Vagina (tissue), 2 donors: ENCODE measurements at places on chromosomes 11 and 22.

DNA sequence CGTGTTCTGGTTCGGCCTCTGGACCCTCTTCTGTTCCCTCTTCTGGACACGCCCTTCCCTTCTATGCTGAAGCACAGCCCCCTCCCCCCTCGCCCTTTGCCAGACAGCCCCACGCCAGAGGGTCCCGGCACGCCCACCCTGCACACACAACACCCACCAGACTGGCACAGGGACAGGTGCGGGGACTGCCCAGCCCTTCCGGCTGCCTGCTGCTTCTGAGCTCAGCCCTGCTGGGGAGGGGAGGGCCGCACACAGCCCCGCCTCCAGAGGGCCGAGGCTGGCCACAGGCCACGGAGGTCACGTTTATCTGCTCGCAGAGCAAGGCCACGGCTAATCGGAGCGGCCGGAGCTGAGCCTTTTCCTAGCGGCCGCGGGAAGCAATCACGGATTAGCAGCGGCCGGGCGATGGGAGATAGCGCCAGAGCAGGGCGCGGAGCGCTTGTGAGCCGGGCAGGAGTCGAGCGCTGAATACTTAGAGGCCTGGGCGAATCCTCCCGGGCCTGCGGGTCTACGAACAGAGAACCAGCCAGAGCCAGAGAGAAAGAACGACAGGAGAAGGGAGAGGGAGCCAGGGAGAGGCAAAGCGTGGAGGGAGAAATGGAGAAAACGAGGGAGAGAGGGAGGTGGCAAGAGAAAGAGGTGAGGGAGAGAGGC lies 21.5 kb downstream of the OTUB1 start:
- DNase-seq = no peak

GRCh38 chr11:102427068-102427467 lies 25.5 kb downstream of the TMEM123 start:
- DNase-seq = no peak

- no peak for DNase-seq
These were observed 72.3 kb downstream of the ARFGAP2 start for GRCh38 chr11:47104261-47104950.

GRCh38 chr11:131690362-131690761 lies 319.9 kb downstream of the NTM start:
- DNase-seq = no peak

DNA sequence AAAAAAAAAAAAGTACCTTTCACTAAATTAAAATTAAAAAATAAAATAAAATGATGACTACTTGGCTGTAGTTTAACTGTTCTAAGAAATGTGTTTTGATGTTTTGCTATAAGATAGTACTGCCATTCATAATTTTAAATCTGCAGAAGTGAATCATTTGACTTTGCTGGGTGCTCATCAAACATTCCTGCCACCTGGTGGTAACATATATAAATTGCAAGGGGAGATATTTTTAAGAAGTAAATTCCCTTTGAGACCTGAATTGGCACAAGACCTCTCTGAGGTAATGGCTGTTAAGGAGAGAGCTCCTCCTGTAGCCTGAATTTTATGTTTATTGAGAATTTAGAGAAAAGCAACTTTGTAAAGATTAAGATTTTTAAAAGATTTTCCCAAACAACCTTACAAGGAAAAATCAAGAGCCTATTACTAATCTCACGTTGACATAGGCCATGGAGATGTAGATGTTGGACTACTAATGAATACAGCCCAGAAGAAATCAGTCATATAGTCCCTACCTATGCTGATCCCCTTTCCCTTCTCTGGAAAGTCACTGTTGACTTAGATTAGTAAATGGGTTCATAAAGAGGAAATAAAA lies 11.9 kb upstream of the NARS2 start:
- no peak for DNase-seq

DNA sequence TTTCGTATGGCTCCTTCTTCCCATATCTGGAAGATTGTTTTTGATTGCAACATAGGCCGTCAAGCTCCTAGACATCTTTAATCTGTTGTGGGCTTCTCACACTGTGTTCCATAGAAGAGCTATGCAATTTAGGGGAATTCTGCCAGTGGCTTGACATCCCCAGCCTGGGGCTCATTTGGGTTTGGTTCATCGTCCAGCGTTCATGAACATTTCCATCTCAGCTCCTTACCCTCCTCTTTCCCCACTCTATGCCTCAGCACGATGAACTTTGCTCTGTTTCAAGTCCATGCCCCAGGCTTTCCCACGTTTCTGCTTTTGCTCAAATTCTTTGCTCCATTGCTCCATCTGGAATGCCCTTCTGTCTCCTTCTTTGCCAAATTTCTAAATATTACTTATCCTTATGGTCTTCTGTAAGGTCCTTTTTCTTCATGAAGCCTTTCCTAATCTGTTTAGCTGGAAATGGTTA lies 26.1 kb upstream of the CLMP start:
- no peak for DNase-seq

GRCh38 chr11:2738551-2739431 lies 39.0 kb upstream of the KCNQ1OT1 start:
- no peak for DNase-seq

DNA sequence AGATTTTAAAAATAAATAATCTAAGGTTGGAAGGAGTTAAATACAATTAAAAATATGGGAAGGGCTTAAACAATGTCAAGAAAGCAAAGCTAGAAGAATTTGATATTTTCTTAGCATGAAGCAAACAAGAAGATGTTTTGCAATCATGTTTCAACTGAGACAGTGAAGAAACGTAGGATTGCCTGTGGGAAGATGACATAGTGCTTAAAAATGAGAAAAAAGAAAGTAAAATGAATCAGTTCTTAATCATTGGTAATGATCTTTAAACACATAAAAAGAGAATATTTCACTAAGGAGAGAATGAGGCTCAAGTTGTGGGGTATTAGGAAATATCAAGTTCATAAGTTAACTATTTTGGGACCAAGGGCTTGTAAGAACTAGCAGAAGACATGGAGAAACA lies 855.0 kb downstream of the METTL15 start:
- DNase-seq = no peak

GRCh38 chr11:30326114-30326778 lies 3.3 kb downstream of the ARL14EP start:
- DNase-seq = no peak

DNA sequence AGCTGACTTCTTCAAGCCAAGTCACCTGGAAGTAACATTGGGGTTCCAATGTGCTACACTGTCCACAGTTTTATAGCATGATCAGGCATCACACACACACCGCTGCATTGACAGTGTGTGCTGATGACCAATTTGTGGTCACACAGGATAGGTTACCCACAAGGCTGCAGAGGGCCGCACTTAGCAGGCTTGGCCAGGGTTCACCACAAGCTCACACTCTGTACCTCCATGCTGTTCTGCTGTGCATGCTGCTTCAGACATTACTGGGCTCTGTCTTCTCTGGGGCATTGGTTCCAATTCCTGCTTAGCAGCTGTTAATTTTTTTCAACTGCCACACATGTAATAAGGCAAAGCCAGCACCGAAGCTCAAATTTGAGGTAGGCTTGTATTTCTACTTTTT lies 11.0 kb upstream of the NRIP3 start:
- no peak for DNase-seq

DNA sequence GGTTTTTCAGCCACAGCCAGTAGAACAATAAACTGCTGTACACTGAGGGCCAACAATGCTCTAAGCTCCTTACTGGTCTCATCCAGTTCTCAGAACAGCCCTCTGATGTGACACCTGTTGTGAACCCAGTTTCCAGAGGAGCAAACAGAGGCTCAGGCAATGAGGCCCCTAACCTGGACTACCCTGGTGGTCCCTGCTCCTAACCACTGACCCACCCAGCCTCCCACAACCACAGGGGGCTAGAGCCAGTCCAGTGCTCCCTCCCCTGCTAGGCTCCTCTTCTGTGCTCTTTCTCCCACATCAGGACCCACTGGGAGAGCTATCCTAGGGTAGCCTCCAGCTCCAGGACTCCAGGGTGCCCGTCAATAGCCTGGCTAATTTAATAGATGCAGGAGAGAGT lies 4.1 kb upstream of the SMARCB1 start:
- no peak for DNase-seq

- no peak for DNase-seq
These were observed 165.6 kb upstream of the DDI1 start for GRCh38 chr11:103870821-103871309.

DNA sequence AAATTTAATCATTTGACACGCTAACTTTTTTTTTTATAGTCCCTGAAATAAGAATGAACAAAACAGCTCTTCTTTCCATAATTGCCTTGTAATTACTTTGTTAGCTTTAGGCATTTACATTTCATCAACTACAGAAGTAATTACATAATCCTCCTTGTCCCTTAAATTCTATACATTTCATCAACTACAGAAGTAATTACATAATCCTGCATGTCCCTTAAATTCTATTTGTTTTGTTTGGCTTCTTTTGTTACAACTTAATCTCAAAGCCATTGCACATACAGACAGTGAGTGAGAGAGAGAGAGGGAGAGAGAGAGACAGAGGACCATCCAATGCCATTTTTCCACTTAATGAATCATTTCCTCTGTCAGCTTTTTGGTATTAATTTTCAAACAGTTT lies 873.2 kb downstream of the METTL15 start:
- no peak for DNase-seq

GRCh38 chr11:19281041-19281440 lies 40.3 kb upstream of the E2F8 start:
- DNase-seq = no peak

DNA sequence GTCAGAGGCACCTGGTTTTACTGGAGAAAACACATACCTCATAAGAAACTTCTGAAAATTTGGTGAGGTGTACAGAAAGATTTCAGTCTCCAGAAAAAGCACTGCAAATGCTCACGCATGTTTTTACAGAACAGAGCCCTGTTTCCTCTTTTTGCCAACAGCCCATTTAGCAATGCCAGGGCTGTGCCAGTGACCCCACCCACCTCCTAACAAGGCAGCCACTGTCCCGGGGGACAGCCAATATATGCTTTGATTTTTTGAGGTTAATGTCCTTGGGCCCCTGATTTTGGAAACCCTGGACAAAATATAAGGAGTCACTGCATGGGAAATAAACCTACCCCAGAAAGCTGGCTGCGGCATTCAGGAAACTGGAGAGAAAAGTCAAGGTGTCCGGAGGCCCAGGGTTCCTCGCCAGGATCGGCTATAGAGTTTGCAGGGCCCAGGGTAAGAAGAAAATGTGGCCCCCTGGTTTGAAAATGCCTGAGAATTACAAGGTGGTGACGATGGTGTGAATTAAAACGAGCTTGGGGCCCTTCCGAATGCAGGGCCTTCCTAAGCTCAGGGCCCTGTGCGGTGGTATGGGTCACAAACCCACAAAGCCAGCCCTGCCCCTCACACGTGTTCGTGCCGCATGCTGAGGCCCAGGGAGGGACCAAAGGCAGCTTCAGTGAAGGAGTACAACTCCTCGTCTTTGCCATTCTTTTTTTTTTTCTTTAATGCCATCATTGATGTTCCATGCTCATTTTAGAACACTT lies 71.1 kb upstream of the WNT7B start:
- DNase-seq = no peak

GRCh38 chr11:133191931-133192330 lies 340.4 kb downstream of the OPCML start:
- DNase-seq = no peak

GRCh38 chr11:105673089-105673488 lies 63.2 kb downstream of the GRIA4 start:
- no peak for DNase-seq

DNA sequence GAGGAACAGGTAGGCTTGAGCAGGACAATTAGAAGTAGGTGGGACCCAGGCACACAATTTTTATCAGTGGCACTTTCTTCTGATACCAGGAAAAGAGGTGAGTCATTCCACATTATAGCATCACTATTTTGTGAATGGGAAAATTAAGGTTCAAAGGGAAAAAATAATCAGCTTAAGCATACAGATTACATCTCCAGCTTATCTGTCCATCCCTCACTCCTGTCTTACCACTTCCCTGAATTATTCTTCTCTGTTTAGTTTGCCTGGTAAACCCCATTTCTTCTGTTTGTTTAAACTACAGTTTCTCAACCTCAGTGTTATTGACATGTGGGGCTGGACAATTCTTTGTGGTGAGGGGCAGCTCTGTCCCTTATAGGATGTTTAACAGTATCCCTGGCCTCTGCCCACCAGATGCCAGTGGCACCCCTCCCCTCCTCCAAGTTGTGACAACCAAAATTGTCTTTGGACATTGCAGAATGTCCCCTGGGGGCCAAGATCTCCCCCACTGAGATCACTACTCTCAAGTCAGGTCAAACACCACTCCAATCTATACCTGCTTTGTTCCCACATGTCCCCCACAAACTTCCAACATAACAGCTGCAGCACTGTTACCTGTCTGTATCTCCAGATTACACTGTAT lies 8.5 kb upstream of the XBP1 start:
- no peak for DNase-seq

GRCh38 chr22:26621663-26622062 lies at the start of gene CRYBA4:
Gene CRYBA4 (plus strand): TSS chr22:26621963. CDS start chr22:26622597, 634 bp downstream.
- DNase-seq = no peak

DNA sequence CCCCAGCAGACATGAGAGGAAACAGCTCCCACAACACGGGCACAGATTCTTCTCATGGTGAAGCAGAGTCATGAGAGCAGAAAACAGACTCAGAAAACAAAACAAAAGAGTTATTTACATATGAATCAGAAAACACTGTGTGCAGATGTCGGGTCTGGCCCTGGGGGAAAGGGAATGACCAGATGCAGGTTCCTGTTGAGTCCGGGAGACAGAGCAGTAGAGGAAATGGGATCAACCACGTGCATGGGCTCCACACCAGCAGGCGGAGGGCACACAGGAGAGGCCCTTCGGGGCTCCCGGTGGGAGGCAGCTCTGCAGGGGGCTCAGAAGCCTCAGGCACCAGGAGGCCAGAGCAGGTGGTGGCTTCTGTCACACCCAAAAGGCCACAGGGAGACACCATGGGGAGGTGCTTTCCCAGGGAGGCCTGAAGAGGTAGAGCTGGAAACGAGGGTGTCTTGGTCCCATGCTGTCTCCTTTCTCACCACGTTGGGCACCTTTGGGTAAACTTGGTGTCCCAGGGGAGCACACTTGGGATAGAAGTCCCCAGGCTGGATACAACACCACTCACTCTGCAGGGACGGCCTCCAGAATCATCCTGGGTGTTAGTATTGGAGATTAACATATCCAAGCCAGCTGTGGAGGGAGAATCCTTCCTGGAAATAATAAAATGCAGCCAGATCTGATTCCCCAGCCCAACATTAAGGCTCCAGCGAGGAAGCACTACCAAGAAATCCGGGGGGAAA lies 764.7 kb downstream of the BRD1 start:
- DNase-seq = no peak

- DNase-seq = no peak
These were observed 72.0 kb downstream of the CD82 start for GRCh38 chr11:44637487-44637886.

DNA sequence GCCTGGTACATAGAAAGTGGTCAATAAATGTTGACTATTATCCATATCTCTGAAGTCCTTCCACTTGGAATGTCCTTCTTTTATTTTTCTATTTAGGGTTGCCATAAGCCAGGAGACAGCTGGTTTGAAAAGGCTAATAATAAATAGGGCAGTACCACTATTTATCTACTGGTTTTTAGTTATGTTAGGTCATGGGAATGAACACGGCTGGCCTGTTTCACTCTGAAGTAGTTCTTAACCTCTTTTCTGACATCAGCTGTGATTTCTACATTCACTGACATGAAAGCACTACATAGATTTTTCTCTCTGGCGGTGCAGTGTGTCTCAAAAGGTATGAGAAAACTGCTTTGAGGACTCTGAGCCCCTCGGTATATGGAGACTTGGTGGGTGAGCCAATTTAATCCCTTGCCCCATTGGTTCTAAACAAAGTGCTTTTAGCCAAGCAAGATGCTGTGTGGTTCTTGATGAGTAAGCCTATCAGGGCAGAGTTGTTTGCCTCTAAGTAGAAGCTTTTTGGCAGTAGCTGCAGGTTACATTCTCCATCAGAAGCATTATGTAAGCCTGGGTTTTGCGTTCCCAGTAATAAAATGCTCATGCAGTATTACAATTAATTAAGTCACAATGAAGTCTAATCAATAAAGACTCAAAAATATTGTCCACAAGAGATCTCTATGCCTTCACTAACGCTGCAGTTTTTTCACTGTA lies 48.7 kb upstream of the APOA1 start:
- DNase-seq = no peak
